NCI-H510A (cell line): ENCODE measurements at places on chromosomes 11 and 22.

DNA sequence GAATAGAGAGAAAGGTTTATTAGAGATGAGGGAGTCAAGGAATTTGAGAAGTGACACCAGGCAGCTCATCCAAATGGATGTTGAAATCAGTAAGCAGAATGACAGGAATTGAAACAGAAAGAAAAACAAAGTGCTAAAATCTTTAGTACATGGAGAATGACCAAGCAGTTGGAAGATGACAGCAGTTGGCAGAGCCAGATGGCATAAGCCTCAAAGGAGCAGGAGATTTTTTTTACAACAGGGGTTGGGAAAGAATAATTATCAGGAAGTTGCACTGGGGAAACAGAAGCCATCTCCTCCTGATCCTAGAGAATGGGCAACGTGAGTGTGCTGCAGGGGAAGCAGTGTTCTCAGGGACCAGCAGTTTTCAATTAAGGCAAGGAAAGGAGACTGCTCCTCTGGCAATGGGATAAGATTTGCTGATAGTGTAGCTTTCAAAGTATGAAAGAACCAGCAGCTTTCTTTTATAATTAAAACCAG, 28.9 kb downstream of the RAB39A start:
- DNase-seq, result no peak

GRCh38 chr22:42889304-42889703, 32.2 kb upstream of the ARFGAP3 start:
- DNase-seq, result no peak

GRCh38 chr22:49934891-49935557, 16.6 kb downstream of the CRELD2 start:
- DNase-seq, result no peak

GRCh38 chr22:35752863-35753189, 35.2 kb downstream of the APOL5 start:
- DNase-seq, result no peak

DNA sequence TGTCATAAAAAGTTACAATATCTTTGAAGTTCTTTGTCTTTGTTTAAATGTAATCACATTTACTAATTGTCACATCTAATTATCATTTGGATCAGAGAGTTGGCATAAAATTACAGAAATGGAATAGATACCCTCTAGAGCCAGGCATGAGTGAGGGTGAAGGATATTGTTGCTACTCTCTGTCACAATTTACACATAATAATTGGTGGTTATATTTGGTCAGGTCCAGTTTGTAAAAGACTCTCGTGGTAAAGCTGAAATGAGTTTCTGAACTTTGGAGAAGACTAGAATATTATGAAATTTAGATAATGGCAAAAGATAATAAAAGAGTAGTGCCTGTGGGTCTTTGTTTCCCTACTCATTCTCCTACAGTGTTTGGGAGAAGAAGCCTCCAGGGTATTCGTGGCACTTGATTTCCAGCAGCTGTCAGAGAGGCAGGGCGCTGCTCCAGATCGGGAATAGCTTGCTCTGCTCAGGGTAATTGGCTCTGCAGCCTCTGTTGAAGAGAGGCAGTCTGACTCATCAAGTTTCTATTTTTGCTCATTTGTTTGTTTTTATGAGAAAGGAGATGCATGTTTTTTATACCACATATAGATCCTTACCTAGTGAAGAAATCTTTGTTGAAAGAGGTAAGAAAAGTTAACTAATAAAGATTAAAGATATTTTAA, 349.9 kb downstream of the CNTN5 start:
- no peak for DNase-seq

- no peak for DNase-seq
Measured at GRCh38 chr11:87156970-87157369, 119.2 kb downstream of the TMEM135 start.

DNA sequence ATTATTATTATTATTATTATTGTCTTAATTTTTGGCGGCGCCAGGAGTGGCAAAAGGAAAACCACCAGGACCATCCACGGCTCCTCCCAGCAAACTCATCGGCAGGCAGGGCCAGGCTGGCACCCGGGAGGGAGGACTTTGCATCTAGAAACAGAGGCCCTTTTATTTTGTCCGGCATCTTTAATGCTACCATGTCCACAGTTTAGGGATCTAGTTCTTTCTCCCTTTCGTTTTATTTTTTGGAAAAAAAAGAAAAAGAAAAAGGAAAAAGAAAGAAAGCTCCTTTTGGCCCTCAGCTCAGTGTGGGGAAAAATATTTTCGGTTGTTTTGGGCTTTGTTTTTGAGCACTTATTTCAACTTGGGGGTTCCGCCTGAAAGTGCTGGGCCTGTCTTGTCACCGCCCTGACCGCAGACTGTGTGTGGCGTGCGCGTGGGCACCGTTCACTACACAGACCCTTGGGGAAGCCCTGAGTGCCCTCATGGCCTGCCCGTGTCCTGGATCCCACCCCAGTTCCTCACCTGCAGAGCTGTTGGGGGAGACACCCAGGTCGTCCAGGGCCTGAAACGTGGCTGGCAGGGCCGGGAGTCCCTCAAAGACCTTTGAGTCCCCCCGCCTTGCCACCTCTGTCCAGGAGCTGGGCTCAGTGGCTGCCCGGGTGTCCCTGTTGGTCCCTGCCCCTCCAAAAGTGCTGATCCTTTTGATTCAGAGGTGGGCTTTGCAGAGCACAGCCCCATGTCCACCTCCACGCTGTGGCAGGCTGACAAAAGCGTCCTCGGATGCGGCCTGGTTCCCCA, 69.1 kb upstream of the PPARA start:
- DNase-seq, result no peak
